ENCODE measurements at places on chromosomes 4 and X. TPM values are rescaled to one million over a fixed set of nuclear protein-coding genes. Genes with fewer than 3 reads are reported as not detected.

The MND1 gene
- not detected for total RNA-seq

The TMEM255A gene
- total RNA-seq, result 0.76 TPM

GRCh38 chr4:96936886-96937285 is 1097.0 kb downstream of the PDHA2 start:
- no peaks in the 10 kb centered on the region for H3K4me1 ChIP-seq
- H3K27me3 ChIP-seq, result no peaks in the 10 kb centered on the region
- no peak for DNase-seq
- no peaks in the 10 kb centered on the region for H3K36me3 ChIP-seq

DNA sequence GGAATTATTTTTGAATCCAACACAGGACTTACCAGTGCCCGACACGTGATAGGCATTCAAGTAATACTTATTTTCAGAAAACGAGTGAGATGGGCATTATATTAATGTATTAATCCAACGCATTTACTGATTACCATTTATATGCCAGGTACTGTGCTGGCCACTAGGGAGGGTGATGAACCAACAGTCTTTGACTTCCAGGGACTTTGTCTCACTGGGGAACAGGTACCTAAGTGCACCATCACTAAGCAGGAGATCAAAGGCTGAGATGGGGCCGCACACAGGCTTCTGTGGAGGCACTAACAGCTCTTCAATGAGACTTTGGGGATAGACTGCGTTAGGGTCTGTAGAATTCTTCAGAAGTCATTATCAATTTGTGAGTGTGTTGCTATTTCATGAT is 5.7 kb upstream of the TADA2B start:
- H3K4me1 ChIP-seq, result peaks cover 6% of the 10 kb centered on the region
- no peak overlapping the region for H3K27ac ChIP-seq
- DNase-seq, result no peak
- no peaks in the 10 kb centered on the region for H3K27me3 ChIP-seq
- H3K36me3 ChIP-seq, result peaks cover 3% of the 10 kb centered on the region
- no peak overlapping the region for H3K4me3 ChIP-seq

- no peaks in the 10 kb centered on the region for H3K27me3 ChIP-seq
- no peak for DNase-seq
These were observed 161.5 kb upstream of the GATB start for GRCh38 chr4:151922306-151922705.

Data from CD4-positive, alpha-beta memory T cell (primary cell).